T-helper 1 cell treated with Interleukin-12 subunit alpha and Interleukin-12 subunit beta and Interleukin-4 antibody, amounts not matched to agents 30 ng/mL and 1 ng/mL, for 36 hours (primary cell): ENCODE measurements at places on chromosomes 5 and 9. TPM values are rescaled to one million over a fixed set of nuclear protein-coding genes. Genes with fewer than 3 reads are reported as not detected.

The ENTREP1 gene
- total RNA-seq: not detected in 2 replicates

The KCTD16 gene
- total RNA-seq: not detected in 2 replicates

The PAXX gene
- total RNA-seq: 79.8 and 84.2 TPM in 2 replicates

The FAM169A gene
- 4.2 and 6.0 TPM in 2 replicates for total RNA-seq

The CACNA1B gene
- 0.05 and 0.07 TPM in 2 replicates for total RNA-seq

The GABRA1 gene
- not detected in 2 replicates for total RNA-seq

The PCDHB15 gene
- total RNA-seq: not detected in 2 replicates
